Fibroblast of the aortic adventitia (primary cell): ENCODE measurements at places on chromosomes 1 and 21.

- peak; percentile 20 for DNase-seq
These were observed 128.1 kb upstream of the CTTNBP2NL start for GRCh38 chr1:112267929-112268328.

GRCh38 chr1:229887043-229887822 is 179.8 kb upstream of the GALNT2 start:
- DNase-seq = no peak

DNA sequence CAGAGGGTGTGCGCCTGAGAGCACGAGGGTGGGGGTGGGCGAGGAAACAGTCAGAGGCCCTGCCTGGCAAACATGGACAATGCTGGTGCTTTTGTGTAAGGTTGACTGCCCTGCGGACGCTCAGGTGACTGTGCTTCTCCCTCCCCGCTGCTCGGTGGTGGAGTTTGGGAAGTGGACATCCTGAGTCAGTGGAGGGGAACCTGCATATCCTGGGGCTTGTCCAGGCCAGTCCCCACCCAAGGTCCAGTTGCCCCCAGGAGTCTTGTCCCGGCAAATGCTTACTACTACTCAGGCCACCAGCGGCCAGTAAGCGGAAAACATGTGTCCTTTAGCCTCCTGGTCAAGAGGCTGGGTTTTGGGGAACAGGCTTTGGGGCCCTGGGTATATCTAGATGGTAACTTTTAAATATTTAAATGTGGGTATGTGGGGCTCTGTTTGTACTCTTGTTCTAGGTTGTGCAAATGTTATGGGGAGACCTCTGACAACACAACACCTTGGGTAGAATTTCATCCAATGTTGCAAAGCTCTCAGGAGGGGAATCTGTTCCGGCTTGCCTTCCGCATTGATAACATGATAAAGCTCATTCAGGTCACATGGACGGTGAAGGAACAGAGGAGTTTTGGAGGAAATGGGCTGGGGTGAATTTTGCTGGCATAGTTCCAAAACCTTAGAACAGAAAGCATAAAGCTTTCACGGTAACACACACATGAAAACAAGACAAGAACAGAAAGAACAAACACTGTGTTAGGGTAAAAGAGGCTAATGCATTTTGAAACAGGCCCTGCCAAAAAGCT is 364.9 kb downstream of the PRDM2 start:
- no peak for DNase-seq

DNA sequence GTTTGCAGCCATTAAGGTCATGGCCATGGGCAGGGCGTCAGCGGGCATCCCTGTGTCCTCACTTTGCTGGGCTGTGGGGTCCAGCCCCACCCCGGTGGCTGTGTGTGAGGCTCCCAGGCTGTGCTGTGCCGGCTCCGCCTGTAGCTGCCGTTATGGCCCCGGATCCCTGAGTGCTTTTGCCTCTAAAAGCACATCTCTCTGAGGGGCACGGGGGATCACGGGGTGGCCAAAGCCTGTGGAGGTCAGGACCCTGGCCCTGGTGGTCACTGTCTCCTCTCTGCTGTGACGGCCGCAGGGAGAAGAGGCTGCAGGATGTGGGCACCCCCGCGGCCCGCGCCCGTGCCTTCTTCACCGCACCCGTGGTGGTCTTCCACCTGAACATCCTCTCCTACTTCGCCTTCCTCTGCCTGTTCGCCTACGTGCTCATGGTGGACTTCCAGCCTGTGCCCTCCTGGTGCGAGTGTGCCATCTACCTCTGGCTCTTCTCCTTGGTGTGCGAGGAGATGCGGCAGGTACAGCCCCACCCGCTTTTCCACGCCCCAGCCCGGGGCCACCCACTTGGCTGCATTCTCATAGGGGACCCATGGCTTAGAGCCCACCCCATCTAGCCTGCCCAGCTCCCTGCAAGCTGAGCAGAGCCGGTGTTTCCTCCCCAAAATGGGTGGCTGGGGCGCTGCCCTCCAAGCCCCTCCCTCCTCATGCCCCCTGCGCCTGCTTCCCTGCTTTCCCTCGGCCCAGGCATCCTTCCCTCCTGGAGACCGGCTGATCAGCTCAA is 48.2 kb downstream of the TRPM2 start:
- DNase-seq = no peak

DNA sequence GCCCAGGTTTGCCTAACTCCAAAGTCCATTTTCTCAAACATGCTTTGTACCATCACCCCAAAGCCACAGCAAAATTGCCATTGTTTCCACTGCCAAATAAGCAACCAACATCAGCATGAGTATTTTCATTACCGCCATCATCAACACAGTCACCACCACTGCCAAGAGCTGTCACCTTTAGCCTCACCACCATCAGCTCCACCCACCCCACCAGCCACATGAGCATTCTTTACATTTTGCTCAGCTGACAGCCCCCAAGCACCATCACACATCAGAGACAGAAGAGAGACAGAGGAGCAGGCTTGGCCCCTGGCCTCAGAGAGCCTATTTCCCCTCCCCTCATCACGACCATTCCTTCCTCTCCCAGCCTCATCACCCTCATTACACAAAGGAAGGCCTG is 42.7 kb downstream of the TAS1R2 start:
- no peak for DNase-seq

DNA sequence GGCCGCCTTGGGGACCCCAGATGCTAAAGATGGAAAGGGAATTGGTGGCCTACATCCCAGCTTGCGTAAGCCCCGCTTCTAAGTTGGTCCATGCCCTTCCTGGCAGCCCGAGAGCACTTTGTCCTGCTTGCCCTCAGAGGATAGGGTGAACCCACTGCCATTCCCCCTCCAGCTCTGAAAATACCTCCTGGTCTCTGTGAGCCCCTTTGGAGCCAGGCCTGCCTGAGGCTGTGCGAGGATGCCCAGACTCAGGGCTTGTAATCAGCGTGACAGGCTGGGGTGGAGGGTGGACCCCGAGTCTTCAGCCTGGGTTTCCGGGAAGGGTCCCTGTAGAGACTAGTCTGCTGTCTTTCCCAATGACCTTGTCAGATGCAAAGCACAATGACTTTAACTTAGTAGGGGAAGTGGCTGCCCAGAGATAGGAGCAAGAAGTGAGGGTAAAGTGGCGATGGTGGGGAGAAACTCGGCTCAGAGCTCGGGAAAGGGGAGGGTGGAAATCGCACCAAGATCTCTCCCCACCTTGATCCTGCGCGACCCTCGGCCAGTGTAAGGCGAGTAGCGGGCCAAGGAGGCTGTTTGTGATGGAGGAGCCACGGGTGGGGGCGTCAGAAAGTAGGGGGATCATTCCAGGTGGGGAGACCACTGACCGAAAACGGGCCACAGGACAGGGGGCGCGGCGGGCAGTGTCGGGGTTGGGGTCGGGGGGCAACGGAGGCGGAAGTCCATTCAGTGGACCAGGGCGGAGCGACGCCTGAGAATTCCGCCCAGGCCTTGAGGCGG is 2.7 kb upstream of the HES3 start:
- DNase-seq = no peak

DNA sequence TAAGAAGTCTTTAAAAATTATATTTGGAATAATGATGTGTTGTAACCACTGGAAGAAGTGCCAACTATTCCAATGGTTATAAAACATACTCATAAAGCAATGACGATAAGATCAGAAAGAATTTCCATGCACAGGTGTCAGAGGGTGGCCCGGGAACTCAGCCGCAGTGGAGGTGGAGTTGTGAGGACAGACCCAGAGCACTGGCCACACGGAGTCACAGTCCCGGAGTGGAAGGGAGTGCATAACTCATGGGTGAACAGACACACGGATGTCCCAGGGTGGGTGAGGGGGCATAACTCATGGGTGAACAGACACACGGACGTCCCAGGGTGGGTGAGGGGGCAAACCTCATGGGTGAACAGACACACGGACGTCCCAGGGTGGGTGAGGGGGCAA is 2.5 kb downstream of the KRTAP10-4 start:
- no peak for DNase-seq

GRCh38 chr1:61375082-61375880 is 292.9 kb downstream of the NFIA start:
- DNase-seq = no peak

DNA sequence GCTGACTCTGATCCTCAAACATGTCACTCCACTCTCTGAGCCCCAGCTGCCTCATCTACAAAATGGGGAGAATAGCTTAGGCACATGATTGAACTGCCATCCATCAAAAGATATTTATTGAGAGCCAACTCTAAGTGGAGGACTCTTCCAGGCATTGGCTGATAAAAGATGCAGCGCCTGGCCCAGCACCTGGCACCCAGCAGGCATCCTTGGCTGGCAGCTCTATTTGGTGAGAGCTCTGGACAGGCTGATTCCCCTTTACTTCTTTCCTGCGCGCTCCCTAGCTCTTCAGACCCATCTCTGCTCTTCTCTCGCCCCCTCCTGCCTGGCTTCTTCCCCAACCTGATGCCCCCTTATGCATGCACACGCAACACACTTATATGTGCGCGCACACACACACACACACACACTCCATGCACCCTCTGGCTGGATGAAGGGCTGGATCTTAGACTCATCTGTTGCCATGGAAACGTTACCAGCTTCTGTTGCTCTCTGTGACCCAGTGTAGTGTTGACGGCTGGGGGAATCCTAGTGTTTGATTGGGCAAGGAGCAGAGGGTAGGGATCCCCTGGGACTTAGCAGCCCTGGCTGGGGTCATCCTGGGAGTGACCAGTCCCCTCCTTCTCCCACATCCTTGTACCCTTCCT is 49.3 kb downstream of the VWA5B1 start:
- no peak for DNase-seq

- DNase-seq = no peak
These were observed 843.9 kb downstream of the AMY1C start for GRCh38 chr1:104593413-104594187.

DNA sequence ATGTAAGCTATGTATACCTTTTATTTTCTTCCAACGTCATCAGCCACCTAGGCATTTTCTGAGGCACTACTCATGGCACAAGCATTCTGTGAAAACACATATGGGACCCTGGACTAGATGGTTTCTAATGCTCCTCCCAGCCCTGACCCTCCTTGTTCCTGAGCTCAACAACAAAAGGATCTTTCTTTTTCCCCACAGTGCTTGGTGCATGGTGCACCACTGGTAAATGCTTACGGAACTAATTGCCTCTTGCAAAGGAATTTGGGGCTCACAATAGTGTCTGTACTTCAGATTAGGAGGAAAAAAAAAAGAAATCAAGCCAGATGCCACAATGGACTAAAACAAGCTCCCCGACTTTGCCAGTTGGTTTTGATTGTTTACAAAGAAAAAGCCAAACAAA is 390.5 kb downstream of the PLPP3 start:
- DNase-seq = no peak

DNA sequence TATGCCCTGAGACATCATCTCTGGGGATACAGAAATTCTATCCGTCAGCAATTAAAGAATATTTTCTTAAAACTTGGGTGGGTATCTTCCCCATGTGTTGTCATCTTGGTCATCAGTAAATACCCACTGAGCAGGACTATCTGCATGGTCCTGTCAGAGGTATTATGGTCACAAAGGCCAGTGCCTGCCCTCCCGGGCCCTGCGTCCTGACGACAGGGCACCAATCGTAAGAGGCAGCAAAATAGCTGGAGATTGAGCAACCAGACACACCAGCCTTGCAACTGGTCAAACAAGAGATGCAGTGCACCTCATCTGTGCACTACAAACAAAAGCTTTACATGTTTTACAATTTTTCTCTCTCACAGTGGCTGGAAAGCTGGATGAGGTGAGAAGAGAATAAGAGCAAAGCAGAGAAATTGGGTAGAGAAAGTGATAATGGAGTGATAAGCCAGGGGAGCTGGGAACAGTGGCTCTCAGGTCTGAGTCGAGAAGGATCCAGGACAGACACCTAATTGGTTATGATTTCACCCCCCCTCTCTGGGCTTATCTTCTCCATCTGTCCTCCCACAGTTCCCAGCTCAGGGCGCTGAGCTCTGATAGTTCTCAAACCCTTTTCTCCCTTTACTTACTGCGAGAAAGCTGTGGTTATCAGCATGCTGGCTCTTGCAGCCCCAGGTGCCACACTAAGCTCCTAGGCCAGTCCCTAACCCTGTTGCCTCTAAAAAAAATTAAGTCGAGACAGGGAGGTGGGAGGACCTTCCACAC is 8.8 kb upstream of the SRP9 start:
- no peak for DNase-seq

GRCh38 chr1:29931477-29932175 is 695.3 kb downstream of the PTPRU start:
- DNase-seq = no peak

DNA sequence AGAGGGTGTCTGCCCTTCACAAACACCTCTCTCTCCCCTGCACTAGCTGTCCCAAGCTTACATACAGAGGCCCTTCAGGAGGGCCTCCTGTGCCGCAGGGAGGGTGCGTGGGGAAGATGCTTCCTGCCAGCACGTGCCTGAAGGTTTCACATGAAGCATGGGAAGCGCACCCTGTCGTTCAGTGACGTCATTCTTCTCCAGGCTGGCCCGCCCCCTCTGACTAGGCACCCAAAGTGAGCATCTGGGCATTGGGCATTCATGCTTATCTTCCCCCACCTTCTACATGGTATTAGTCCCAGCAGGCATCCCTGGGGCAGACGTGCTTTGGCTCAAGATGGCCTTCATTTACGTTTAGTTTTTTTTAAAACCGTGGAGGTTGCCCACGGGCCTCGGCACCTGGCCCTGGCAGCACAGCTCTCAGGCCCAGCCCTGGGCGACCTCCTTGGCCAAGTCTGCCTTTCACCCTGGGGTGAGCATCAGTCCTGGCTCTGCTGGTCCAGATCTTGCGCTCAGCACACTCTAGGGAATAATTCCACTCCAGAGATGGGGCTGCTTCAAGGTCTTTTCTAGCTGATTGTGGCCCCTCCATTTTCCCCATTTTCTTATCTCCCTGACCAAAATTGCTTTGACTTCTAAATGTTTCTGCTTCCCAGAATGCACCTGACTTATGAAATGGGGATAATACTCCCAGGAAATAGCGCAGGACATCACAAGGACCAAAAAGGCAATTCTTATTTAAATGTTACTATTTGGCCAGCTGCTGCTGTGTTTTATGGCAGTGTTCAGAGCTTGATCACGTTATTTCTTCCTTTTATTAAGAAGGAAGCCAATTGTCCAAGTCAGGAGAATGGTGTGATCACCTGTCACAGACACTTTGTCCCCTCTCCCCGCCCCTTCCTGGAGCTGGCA is 6.1 kb downstream of the NPPA start:
- no peak for DNase-seq

DNA sequence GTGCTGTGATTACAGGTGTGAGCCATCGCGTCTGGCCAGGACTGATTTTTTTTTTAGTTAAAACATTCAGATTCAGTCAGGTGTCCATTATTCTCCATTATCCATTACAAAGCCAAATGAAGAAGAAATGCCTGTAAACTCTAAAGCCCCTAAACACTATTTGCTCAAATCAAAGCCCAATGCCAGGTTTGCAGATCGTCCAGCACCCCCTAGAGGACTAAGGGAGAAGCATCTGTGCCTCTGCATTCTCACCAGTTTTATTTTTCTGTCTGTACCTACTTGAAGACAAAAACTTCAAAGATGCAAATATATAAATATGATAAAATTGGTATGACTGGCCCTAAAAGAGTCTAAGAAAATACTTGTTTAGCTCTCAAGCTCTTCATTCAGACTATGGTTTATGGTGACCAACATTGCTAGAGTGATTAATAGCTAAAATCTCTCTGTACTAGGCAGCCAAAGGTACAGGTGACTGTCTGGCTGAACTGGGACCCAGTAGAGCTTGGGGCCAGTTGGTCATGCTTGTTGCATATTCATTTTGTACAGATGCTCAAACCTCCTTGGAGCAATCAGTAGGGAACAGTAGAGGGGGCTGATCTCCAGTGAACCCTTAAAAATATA is 138.4 kb downstream of the SYT2 start:
- peak; percentile 68 for DNase-seq
